ENCODE measurements at places on chromosomes 13 and 19.
A peak's percentile ranks its signal among the peaks of the same experiment; 100 is the strongest.

DNA sequence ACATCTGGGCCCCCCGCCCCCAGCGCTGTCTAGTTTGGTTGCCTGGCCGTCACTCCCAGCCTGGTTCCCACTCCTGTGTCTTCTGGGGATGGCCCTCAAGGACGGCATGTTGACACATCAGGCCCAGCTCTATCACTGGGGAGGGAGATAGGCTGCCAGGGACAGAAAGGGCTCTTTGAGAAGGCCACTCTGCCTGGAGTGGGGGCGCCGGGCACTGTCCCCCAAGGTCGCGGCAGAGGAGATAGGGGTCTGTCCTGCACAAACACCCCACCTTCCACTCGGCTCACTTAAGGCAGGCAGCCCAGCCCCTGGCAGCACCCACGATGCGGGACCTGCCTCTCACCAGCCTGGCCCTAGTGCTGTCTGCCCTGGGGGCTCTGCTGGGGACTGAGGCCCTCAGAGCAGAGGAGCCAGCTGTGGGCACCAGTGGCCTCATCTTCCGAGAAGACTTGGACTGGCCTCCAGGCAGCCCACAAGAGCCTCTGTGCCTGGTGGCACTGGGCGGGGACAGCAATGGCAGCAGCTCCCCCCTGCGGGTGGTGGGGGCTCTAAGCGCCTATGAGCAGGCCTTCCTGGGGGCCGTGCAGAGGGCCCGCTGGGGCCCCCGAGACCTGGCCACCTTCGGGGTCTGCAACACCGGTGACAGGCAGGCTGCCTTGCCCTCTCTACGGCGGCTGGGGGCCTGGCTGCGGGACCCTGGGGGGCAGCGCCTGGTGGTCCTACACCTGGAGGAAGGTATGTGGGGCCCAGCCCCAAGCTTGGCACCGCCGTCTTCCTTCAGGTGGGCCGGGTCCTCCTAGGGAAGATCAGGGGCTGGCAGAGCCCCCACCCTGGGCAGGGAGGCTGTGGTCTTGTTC is at the start of gene AMH:
Gene AMH, plus strand, starts transcription at position 314 of the 857 bp plus-strand sequence. Its CDS starts 10 bp downstream, at position 324.
- no peak for DNase-seq
- peaks cover 16% of the 10 kb centered on the region for H3K4me1 ChIP-seq
- H3K36me3 ChIP-seq, result peaks cover 38% of the 10 kb centered on the region
- H3K27me3 ChIP-seq, result peaks cover 40% of the 10 kb centered on the region
- no peak within 1 kb of the TSS for H3K4me3 ChIP-seq
- H3K27ac ChIP-seq, result no peak within 1 kb of the TSS

DNA sequence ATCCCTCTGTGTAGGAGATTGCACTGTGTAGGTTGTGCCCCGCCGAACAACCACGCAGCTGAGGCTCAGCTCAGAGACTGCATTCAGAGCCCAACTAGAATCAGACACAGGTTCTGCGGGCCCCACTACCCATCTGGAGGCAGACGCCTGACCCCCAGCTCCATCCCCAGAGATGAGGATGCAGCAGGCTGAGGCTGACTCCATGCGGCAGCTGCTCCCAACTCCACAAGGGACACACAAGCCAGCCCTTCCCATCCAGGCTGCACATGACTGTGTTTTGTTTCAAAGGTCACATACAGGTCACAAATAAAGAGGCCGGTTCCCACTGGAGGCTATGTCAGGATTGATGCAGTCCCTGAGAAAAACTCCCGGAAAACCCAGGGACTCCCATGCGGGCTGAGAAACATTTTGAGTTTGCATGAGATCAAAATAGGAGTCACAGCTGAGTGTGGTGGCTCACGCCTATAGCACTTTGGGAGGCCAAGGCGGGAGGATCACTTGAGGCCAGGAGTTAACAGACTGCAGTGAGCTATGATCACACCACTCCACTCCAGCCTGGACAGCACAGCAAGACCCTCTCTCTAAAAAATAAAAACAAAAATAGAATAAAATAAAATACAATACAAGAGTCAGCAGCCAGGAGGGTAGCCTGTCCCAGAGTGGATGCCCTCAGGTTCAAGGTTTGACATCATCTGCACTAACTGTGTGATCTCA is 14.0 kb downstream of the ELL start:
- DNase-seq, result peak; percentile 31
- H3K4me3 ChIP-seq, result no peak overlapping the region
- no peak overlapping the region for H3K27ac ChIP-seq
- H3K27me3 ChIP-seq, result no peaks in the 10 kb centered on the region
- no peaks in the 10 kb centered on the region for H3K36me3 ChIP-seq

DNA sequence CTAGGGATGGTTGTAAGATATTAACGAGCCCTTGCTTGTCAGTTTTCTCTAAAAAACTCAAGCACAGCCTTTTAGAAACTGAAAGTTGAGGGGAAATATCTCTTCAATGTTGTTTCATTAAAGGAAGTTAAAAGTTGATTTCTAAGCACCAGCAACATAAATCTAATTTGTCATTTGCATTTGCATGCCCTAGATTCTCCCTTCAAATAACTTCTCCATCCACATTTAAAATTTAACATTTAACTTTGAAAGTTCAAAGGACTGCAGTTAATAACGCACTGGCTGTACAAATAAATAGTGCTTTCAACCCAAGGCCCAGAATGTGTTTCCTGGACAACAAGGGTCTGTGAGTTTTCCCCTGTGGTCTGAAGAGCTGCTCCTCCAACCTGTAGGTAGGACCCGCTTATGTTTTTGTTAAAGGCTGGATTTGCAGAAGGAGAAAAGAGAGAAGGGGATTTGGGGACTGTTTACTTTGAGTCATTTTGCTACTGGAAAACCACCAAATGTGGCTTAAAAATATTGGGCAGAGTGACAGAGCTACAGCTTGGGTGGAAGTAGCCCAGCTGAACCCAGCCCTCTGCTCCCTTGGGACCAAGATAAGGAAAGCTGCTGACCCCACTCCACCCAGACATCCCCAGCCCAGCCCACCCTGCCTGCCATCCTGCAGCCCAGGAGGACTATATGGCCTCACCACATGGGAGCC is 39.8 kb downstream of the TNFRSF19 start:
- peak overlapping the region; percentile 69 for H3K27ac ChIP-seq
- H3K4me3 ChIP-seq, result no peak overlapping the region
- DNase-seq, result peak; percentile 19
- H3K4me1 ChIP-seq, result peaks cover 27% of the 10 kb centered on the region

- peaks cover 83% of the 10 kb centered on the region for H3K27me3 ChIP-seq
- no peak overlapping the region for H3K27ac ChIP-seq
- peaks cover 2% of the 10 kb centered on the region for H3K4me1 ChIP-seq
- H3K4me3 ChIP-seq, result no peak overlapping the region
Observed at GRCh38 chr13:27923794-27924528, 4.2 kb downstream of the PDX1 start.

DNA sequence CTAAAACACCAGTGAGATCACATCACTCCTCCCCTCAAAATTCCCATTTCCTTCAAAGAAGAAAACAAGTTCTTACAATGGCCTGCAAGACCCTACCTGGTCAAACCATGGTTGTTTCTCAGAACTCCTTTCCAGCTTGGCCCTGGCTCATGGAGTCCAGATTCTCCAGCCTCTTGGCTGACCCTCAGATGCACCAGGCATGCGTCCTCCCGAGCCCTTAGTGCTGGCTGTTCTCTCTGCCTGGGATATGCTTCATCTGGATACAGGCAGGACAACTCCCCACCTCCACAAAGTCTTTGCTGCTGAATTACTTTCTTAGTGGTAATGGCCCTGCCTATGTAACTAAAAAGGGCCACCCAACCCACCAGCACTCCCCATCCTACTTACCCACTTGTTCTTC is 94.3 kb downstream of the MBNL2 start:
- no peak overlapping the region for H3K27ac ChIP-seq
- no peaks in the 10 kb centered on the region for H3K4me1 ChIP-seq
- peaks cover 4% of the 10 kb centered on the region for H3K36me3 ChIP-seq
- DNase-seq, result no peak
- H3K4me3 ChIP-seq, result no peak overlapping the region
- no peaks in the 10 kb centered on the region for H3K27me3 ChIP-seq

DNA sequence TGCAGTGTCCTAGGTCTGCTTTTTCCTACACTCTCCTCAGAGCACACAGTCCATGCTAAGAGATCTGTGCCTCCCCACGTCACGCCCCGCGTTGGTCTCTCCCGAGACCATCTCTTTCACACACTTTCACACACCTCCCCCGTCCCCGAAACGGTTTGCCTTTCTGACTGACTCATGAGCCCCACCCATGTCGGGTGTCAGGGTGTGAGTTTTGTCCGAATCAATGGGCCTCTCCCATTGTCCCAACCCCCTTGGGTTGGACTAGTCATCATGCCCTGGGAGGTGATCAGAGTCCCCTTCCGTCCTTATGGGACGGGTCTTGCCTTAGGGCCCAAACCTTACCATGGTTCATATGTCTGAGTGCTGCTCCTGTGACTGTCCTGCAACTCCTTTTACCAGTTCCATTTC is 214.0 kb upstream of the HTR2A start:
- H3K4me3 ChIP-seq, result no peak overlapping the region
- H3K27me3 ChIP-seq, result no peaks in the 10 kb centered on the region
- H3K27ac ChIP-seq, result no peak overlapping the region
- no peak for DNase-seq

DNA sequence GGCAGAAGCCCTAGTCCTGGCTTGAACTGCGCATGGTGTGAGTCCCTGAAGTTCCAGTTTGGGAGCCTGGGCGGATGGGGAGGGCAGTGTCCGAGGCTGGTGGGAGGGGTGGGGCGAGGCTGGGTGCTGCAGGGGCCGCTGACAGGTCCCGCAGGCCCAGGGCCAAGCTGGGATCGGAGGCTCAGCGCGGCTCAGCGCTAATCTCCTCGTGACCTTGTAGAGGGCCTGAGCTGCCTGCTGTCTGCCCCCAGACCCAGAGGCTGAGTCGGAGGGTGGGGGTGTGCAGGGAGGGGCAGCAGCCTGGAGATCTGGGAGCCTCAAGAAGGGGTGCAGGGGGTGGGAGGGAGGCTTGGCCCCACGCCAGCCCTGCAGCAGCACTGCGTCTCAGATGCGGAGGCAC is 3.0 kb downstream of the ATP1A3 start:
- DNase-seq, result no peak
- peaks cover 11% of the 10 kb centered on the region for H3K27me3 ChIP-seq
- no peak overlapping the region for H3K27ac ChIP-seq
- no peaks in the 10 kb centered on the region for H3K4me1 ChIP-seq

- H3K4me3 ChIP-seq, result no peak overlapping the region
- DNase-seq, result no peak
- H3K27ac ChIP-seq, result no peak overlapping the region
- H3K4me1 ChIP-seq, result no peaks in the 10 kb centered on the region
- H3K36me3 ChIP-seq, result no peaks in the 10 kb centered on the region
Observed at GRCh38 chr13:111099290-111099689, 15.8 kb upstream of the ARHGEF7 start.

DNA sequence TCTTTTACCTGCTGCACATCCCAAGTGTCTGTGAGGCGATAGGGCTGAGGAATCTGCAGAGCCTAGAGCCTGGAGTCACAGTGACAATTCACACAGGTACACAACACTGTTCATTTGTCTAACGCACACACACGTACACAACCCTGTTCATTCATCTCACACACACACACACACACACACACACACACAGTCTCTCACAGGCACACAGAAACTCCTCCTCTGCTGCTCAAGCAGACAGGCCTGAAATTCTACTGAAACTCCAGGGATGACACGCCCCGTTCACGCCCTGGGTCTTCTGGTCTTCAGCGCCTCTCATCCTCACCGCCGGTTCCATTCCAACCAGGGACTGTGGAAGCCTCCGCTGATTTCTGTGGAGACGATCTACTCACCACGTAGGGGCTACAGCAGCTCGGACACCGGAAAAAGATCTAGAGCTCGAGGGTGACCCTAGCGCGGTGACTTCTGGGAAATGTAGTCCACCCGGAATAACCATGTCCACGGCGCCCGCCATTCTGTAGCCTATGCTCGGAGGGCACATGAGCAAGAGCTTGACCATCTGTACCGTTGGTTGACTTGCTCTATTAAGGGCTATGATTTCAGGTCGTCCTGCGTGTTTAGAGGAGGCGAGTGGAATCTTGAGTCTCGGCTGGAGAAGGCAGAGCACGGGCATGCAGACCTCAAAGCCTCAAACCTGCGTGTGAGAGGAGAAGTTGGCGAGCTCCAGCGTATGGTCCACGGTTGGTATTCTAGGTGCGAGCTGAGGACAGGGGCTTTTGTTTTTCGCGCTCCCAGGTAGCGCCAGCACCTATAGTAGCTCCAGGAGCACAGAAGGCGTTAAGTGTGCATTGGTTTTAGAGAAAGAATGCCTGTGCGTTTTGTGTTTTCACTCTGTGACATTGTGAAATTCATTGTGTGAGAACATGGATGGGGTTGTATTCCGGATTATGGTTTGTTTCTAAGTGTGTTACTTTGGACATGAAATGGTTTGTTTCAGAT is 33.4 kb downstream of the ZNF45 start:
- no peaks in the 10 kb centered on the region for H3K27me3 ChIP-seq
- peaks cover 8% of the 10 kb centered on the region for H3K4me1 ChIP-seq
- H3K4me3 ChIP-seq, result peak overlapping the region; percentile 25
- H3K36me3 ChIP-seq, result no peaks in the 10 kb centered on the region
- no peak overlapping the region for H3K27ac ChIP-seq

DNA sequence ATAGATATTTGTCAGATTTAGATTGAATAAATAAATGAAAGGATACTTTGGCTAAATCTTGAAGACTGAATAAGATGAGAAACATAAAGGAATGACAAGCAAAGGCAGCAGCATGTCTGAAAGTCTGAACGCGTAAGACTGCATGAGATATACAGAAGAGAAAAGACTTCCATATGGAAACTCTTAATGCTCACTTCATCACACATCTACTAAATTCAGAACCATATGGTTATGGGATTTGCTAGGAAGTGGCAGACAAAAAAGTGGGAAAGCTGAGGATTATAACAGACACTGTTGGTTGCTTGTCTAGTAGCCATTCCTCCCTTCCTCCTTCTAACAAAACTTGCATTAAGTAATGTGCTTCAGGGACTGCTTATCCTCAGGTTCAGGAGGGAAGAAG is 446.7 kb downstream of the KCTD12 start:
- no peak overlapping the region for H3K4me3 ChIP-seq
- DNase-seq, result no peak
- no peak overlapping the region for H3K27ac ChIP-seq
- H3K27me3 ChIP-seq, result no peaks in the 10 kb centered on the region
- no peaks in the 10 kb centered on the region for H3K4me1 ChIP-seq
- no peaks in the 10 kb centered on the region for H3K36me3 ChIP-seq

DNA sequence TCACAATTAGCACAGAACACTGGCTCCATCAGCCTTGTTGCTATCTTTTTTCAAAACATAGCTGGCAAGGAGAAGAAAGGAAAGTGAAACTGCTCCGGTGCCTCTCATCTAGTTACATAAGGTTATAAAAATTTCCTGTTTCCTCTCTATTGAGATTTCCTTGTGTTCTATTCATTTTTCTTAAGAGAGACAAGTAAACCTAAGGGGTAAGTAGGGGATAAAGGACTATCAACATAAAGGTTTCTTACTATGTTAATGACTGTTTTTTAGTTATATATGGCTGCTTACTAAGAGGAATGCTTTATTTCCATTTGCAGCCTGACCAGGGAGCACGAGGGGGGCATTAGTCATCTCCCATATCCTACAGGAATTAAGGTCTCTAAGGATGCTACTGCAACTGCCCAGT is 73.2 kb upstream of the MLNR start:
- H3K27ac ChIP-seq, result peak overlapping the region; percentile 85
- no peaks in the 10 kb centered on the region for H3K27me3 ChIP-seq
- peak; percentile 85 for DNase-seq
- peak overlapping the region; percentile 79 for H3K4me3 ChIP-seq
- peaks cover 20% of the 10 kb centered on the region for H3K4me1 ChIP-seq
- peaks cover 5% of the 10 kb centered on the region for H3K36me3 ChIP-seq

GRCh38 chr19:48705431-48705830 is 9.7 kb downstream of the FUT2 start:
- H3K27me3 ChIP-seq, result no peaks in the 10 kb centered on the region
- H3K36me3 ChIP-seq, result no peaks in the 10 kb centered on the region
- no peak overlapping the region for H3K27ac ChIP-seq
- H3K4me1 ChIP-seq, result no peaks in the 10 kb centered on the region
- DNase-seq, result no peak

Measured in endothelial cell of umbilical vein (primary cell).